CD8-positive, alpha-beta memory T cell (primary cell): ENCODE measurements at places on chromosomes 3 and 15.

- peaks cover 4% of the 10 kb centered on the region for H3K36me3 ChIP-seq
- H3K27me3 ChIP-seq: no peaks in the 10 kb centered on the region
- H3K27ac ChIP-seq: no peak overlapping the region
- no peak overlapping the region for H3K4me3 ChIP-seq
These were observed 2.9 kb downstream of the IFT122 start for GRCh38 chr3:129442947-129443346.

DNA sequence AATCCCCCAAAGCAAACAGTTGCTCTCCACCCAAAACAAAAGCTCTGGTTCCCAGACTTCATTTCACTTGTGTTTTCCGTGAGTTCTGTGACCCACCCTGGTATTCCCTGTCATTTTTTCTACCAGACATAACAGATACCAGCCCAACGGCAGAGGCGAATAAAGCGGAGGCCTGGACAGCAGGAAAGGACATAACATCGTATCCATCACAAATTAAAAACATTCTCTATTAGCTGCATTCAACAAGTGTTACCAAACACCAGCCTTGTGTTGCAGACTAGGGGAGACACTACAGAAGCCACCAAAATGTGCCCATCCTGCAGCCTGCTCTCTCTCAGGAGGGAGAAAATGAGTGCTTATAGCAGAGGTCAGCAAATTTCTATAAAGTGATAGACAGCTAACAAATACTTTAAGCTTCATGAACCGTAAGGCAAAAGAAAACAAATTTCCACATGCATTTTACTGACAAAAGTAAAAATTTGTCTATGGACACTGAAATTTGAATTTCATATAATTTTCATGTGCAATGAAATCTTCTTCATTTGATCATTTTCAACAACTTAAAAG lies 7.1 kb upstream of the FBN1 start:
- no peaks in the 10 kb centered on the region for H3K27me3 ChIP-seq
- DNase-seq: no peak
- no peak overlapping the region for H3K4me3 ChIP-seq
- H3K36me3 ChIP-seq: no peaks in the 10 kb centered on the region

- no peaks in the 10 kb centered on the region for H3K36me3 ChIP-seq
- no peak overlapping the region for H3K4me3 ChIP-seq
- H3K4me1 ChIP-seq: peaks cover 12% of the 10 kb centered on the region
- no peak overlapping the region for H3K27ac ChIP-seq
These were observed 7.4 kb upstream of the ZNF774 start for GRCh38 chr15:90344662-90345061.

- no peaks in the 10 kb centered on the region for H3K36me3 ChIP-seq
- H3K27me3 ChIP-seq: peaks cover 8% of the 10 kb centered on the region
- H3K27ac ChIP-seq: no peak overlapping the region
- no peak for DNase-seq
- no peak overlapping the region for H3K4me3 ChIP-seq
- no peaks in the 10 kb centered on the region for H3K4me1 ChIP-seq
These were observed 48.5 kb upstream of the SH3GL3 start for GRCh38 chr15:83398626-83399025.

GRCh38 chr15:70469651-70470555 lies 293.5 kb downstream of the UACA start:
- H3K36me3 ChIP-seq: no peaks in the 10 kb centered on the region
- peaks cover 15% of the 10 kb centered on the region for H3K4me1 ChIP-seq
- DNase-seq: no peak

DNA sequence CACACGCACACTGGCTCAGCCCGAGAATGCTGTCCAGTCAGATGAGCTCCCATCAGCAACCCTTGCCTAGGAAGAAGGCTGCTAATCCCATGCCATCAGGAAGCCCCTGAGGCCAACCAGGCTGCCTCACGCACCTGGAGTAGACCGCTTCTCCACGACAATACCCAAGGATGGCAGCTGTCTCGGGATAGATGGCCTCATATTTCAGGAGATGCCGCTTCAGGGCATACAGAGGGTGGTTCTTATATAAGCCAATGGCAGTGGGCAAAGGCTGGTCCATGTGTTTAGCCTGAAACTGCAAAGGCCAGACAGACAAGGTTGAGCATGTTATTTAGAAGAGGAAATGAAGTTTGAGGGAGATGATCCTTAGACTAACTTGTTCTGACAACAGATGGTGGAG lies 22.2 kb downstream of the XPC start:
- no peaks in the 10 kb centered on the region for H3K27me3 ChIP-seq
- no peak overlapping the region for H3K27ac ChIP-seq
- no peak for DNase-seq
- peaks cover 73% of the 10 kb centered on the region for H3K36me3 ChIP-seq
- no peak overlapping the region for H3K4me3 ChIP-seq

DNA sequence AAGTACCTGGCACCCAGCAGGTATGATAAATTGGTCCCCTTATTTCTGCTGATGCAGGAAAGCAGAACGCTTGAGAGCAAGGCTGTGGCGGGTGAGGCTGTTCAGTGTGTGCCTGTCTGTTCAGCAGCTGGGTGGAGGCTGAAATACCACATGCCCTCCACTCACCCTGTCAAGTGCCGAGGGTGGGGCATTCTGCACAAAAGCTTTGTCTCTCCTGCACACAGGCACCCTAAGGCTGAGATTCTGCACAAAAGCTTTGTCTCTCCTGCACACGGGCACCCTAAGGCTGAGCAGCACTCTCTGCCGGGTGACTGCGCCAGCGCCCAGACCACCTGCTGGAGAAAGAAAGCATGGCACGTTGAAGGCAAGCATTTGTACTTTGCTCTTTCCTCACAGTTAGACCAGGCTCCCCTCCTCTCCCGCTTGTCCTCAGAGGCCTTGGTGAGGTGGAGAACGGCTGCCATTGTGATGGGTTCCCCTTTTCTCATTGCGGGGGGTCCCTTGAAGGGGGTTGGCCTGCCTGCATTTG lies 97.5 kb downstream of the BDH1 start:
- H3K4me3 ChIP-seq: no peak overlapping the region
- no peak overlapping the region for H3K27ac ChIP-seq
- H3K27me3 ChIP-seq: no peaks in the 10 kb centered on the region
- H3K36me3 ChIP-seq: no peaks in the 10 kb centered on the region

GRCh38 chr15:50053055-50053856 lies 65.8 kb downstream of the ATP8B4 start:
- H3K36me3 ChIP-seq: no peaks in the 10 kb centered on the region
- DNase-seq: no peak
- H3K4me1 ChIP-seq: no peaks in the 10 kb centered on the region
- H3K27ac ChIP-seq: no peak overlapping the region
- no peaks in the 10 kb centered on the region for H3K27me3 ChIP-seq
- no peak overlapping the region for H3K4me3 ChIP-seq

DNA sequence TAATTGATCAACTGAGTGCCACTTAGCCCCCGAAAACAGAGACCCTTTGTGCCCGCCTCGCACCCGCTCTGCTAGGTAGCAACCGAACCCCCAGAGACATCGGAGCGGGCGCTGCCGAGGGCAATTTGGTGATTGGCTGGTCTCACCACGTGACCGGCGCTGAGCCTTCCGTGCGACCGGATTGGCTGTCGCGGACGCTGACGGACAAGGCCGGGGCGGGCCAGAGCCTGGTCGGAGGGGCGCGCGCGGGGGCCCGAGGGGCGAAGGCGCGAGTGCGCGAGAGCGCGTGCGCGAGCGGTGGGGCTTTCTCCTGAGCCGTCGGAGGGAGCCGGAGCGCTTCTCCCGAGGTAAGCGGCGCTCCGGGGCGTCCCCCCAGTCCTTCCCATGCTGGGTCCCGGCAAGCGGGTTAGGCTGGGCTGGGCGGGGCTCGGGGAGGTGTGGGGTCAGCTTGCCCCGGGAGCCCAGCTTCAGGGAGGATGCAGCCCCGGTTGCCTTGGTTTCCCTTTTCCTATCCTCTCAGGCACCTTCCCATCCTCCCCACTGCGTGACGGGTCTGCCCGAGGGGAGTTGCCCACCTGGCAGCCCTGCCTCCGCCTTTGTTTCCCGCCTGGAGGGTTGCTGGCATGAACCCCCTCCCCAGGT lies at the start of gene TMEM108:
Gene TMEM108 (plus strand): TSS at position 303 of the 642 bp plus-strand sequence.
- no peak within 1 kb of the TSS for H3K27ac ChIP-seq
- no peaks in the 10 kb centered on the region for H3K27me3 ChIP-seq
- DNase-seq: no peak

DNA sequence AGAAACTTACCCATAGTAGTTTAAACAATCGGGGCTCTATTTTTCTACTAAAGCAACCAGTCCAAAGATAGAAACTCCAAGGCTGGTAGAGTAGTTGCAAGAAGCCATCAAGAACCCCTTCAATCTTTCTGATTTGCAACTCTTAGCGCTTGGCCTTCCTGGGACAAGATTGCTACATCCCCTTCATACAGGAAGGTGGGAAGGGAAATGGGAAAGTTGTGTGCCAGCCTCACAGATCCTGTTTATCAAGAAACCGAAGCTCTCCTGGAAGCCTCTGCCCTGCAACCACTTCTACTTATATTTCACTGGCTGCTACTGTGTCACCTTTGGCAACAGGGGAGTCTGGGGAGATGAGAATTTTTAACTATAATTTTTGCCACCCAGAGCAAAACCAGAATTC lies 46.2 kb downstream of the OSBPL10 start:
- no peak overlapping the region for H3K4me3 ChIP-seq
- H3K36me3 ChIP-seq: no peaks in the 10 kb centered on the region
- H3K4me1 ChIP-seq: no peaks in the 10 kb centered on the region
- no peak for DNase-seq
- H3K27ac ChIP-seq: no peak overlapping the region

GRCh38 chr3:9507586-9508578 lies 45.7 kb downstream of the LHFPL4 start:
- H3K4me3 ChIP-seq: no peak overlapping the region
- no peak overlapping the region for H3K27ac ChIP-seq

- no peak for DNase-seq
- no peaks in the 10 kb centered on the region for H3K27me3 ChIP-seq
- H3K4me1 ChIP-seq: no peaks in the 10 kb centered on the region
- H3K4me3 ChIP-seq: no peak overlapping the region
- H3K36me3 ChIP-seq: no peaks in the 10 kb centered on the region
These were observed 503.4 kb upstream of the NECTIN3 start for GRCh38 chr3:110568246-110568645.

- no peak for DNase-seq
- H3K36me3 ChIP-seq: no peaks in the 10 kb centered on the region
- no peak overlapping the region for H3K27ac ChIP-seq
- H3K4me1 ChIP-seq: no peaks in the 10 kb centered on the region
These were observed 666.6 kb upstream of the UBE2E2 start for GRCh38 chr3:22536541-22536940.

DNA sequence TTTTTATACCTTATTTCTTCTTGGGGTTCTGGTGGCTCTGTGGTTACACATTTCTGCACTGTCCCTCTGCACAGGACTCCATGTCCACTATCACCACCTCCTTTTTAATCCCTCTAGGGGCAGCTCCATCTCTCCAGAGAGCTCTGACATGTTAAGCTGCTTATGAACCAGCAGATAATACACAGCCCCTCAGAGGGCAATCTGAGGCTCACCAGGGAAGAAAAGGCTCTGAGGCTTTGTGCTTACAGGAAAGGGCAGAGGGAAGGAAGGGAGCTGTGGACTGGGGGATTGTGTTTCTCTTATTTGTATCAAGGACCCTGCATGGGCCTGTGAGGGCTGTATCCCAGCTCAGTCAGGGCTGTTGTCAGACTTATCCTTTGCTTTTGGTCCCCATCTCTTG lies 164.5 kb downstream of the EPHB1 start:
- no peak overlapping the region for H3K4me3 ChIP-seq
- no peaks in the 10 kb centered on the region for H3K4me1 ChIP-seq
- no peaks in the 10 kb centered on the region for H3K27me3 ChIP-seq
- no peaks in the 10 kb centered on the region for H3K36me3 ChIP-seq
- H3K27ac ChIP-seq: no peak overlapping the region

DNA sequence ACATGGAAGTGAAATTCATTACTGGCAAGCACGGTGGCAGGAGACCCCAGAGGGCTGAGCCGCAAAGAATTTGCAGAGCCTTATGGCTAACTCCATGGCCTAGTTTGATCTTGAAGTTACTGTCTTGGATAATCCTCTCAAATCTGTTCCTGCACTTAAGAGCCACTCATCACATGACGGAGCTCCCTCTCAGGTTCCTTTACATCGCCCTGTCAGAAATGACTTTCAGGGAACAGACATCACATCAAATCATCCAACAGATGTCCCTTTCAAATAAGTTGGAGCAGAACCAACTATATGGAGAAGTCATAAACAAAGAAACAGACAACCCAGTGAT lies 328.8 kb upstream of the THBS1 start:
- no peaks in the 10 kb centered on the region for H3K27me3 ChIP-seq
- no peak overlapping the region for H3K4me3 ChIP-seq
- H3K27ac ChIP-seq: no peak overlapping the region
- no peak for DNase-seq

DNA sequence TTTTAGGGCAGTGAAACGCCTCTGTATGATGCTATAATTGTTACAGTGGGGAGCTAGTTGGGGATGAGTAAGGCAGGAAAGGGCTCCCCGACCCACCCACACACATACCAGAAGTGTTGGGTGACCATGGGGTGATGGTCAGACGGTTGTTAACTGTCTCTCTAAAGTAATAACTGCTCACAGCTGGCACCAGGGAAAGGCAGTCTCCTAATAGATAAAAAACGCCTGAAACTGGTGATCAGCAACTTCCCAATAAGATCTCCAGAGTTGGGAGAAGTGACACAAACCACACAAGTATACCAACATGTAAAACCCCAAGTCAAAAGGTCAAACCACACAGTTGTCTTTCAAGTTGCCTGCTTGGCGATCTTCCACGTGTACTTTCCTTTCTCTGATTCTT lies 346.5 kb upstream of the CNTN4 start:
- H3K36me3 ChIP-seq: no peaks in the 10 kb centered on the region
- no peaks in the 10 kb centered on the region for H3K27me3 ChIP-seq
- no peak overlapping the region for H3K27ac ChIP-seq
- DNase-seq: no peak
- H3K4me1 ChIP-seq: no peaks in the 10 kb centered on the region

GRCh38 chr15:40333922-40334492 lies 6.7 kb downstream of the CCDC9B start:
- DNase-seq: no peak
- H3K4me1 ChIP-seq: peaks cover 23% of the 10 kb centered on the region
- peak overlapping the region; percentile 31 for H3K27ac ChIP-seq
- no peak overlapping the region for H3K4me3 ChIP-seq
- H3K36me3 ChIP-seq: no peaks in the 10 kb centered on the region

DNA sequence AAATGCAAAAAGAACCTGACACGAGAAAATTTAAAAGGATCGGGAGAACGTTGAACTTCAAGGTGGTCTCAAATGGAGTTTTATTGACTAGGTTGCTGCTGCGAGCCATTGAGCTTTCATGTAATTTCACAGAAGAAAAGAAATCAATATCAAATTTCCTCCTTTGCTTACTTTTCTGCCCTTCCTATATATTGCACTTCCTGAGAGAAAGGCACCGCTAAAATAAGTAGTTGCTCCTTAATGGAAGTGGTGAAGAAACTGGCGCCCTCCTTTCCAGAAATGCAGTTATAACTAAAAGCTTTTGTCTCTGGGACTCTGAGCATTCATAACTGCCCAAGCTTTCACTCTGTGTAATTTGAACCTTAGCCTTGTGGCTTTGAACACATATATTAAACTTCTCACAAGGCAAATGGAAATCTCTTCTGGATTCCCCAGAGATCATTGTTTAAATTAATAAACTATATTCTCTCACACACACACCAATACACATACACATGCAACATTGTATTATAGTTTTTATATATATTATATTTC lies 13.4 kb downstream of the EID1 start:
- no peak overlapping the region for H3K27ac ChIP-seq
- no peaks in the 10 kb centered on the region for H3K27me3 ChIP-seq
- H3K4me3 ChIP-seq: no peak overlapping the region
- DNase-seq: no peak
- H3K4me1 ChIP-seq: no peaks in the 10 kb centered on the region

- H3K27ac ChIP-seq: no peak overlapping the region
- no peaks in the 10 kb centered on the region for H3K27me3 ChIP-seq
- peaks cover 25% of the 10 kb centered on the region for H3K4me1 ChIP-seq
- no peak overlapping the region for H3K4me3 ChIP-seq
- no peak for DNase-seq
- H3K36me3 ChIP-seq: no peaks in the 10 kb centered on the region
These were observed 247.5 kb downstream of the LPP start for GRCh38 chr3:188401244-188401993.
